ENCODE measurements at places on chromosomes 3 and 15.

DNA sequence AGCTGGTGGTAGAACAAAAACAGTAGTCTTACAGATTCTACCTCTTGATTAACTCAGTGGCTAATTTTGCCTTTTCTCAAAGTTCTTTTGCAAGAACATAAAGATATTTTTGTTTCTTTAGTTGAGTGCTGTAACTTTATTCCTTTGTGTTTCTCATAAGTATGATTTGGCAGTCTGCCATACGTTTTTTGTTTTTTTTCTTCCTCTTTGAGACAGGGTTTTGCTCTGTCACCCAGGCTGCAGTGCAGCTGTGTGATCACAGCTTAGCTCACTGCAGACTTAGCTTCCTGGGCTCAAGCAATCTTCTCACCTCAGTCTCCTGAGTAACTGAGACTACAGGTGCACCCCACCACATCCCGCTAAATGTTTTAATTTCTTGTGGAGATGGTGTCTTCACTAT, 22.4 kb downstream of the B3GNT5 start:
- no peak for DNase-seq

- no peak for DNase-seq
These were observed 46.1 kb downstream of the SOX2 start for GRCh38 chr3:181757694-181758306.

DNA sequence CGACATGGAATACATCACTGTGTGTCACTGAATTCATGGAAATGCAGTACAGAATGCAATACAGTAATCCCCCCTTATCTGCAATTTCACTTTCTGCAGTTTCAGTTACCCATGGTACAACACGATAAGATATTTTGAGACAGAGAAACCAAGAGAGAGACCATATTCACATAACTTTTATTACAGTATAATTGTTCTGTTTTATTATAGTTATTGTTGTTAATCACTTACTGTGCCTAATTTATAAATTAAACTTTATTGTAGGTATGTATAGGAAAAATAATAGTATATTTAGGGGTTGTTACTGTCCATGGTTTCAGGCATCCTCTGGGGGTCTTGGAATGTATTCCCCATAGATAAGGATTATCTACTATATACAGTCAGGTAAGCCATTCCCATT, 61.8 kb downstream of the MBNL1 start:
- no peak for DNase-seq

GRCh38 chr3:36418296-36418695, 38.0 kb downstream of the STAC start:
- no peak for DNase-seq

DNA sequence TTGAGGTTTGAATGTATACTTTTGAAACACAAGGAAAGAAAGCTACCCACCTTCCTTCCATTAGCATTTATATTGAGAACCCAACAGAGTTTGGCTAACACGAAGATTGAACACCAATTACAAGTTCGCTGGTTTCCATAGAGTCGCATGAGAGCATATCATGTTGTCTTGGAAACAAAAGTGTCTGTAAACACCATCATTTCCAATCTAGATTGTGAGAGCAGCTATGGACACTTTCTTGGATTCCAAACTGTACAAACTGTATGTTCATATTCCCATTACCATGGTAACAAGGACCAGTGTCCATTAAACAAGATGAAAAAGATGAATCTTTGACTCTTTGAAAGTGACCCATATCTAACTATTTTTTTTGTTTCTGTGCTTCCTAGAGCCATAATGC, 529.9 kb upstream of the ROBO1 start:
- DNase-seq = no peak

DNA sequence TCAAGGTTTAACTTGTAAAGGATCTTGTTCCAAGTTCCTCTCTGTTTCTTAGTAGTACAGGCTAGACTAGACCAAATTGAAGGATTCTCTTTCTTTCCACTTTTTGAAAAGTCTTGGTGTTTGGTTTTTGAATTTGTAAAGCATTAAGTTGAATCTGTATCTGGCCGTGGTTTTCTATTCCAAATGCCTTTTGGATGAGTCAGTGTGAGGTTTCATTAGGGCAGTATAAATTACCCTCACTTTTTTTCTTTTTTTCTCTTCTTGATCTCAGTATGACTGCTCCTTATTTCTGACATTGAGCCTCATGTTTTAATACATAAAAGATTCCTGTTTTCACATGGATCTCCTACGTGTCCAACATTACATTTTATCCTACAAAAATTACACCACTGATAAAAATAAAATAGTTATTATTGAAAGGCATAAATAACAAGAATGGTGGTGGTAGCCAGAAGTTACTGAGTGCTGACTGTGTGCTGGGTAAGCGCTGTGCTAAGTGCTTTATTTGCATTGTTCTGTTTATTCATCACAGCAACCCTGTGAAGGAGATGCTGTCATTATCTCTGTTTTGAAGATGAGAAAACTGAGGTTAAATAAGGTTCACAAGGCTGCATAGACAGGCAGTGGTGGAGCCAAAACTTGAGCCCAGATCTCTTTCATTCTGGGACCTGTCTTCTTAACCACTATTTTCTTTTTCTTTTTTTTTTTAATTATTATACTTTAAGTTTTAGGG, 48.3 kb downstream of the MITF start:
- DNase-seq = no peak

GRCh38 chr3:21407743-21408142, 343.3 kb downstream of the ZNF385D start:
- no peak for DNase-seq

- no peak for DNase-seq
These were observed 35.1 kb downstream of the P2RY1 start for GRCh38 chr3:152870027-152870426.

- DNase-seq = no peak
These were observed 161.5 kb upstream of the PFN2 start for GRCh38 chr3:150132101-150132749.

DNA sequence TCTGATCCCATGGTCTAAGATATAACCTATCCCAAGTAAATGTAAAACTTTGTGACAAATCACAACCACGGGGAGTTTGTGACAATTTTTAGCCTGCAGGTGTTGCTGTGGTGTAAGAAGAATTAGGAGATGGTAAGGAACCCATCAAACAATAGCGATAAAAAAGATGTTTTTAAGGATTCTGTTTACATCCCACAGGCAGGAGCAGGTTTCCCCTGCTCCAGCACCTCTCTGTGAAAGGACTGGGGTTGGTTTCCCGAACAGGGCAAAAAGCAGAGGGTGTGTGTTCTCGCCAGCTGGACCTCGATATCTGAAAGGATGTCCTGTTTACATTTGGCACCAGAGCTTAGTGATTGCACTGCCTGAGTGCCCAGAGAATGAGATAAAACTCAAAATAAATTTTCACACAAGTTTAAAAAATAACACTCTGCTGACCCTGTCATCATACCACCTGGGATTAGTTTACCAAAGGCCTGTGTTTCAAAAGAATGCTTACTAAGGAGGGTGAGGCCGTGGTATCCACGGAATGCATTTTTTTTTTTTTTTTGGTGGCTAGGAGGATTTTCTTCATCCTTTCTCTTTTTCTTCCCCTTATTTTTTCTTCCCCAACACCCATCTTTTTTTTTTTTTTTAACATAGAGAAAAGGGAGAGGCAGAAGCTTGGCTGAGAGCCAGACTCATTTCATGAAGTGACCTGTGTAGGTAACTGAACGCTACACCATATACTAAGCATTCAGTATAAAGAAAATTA, 151.8 kb upstream of the DPH6 start:
- DNase-seq = no peak

- DNase-seq = no peak
These were observed 53.5 kb upstream of the SPATA12 start for GRCh38 chr3:57006949-57007419.

DNA sequence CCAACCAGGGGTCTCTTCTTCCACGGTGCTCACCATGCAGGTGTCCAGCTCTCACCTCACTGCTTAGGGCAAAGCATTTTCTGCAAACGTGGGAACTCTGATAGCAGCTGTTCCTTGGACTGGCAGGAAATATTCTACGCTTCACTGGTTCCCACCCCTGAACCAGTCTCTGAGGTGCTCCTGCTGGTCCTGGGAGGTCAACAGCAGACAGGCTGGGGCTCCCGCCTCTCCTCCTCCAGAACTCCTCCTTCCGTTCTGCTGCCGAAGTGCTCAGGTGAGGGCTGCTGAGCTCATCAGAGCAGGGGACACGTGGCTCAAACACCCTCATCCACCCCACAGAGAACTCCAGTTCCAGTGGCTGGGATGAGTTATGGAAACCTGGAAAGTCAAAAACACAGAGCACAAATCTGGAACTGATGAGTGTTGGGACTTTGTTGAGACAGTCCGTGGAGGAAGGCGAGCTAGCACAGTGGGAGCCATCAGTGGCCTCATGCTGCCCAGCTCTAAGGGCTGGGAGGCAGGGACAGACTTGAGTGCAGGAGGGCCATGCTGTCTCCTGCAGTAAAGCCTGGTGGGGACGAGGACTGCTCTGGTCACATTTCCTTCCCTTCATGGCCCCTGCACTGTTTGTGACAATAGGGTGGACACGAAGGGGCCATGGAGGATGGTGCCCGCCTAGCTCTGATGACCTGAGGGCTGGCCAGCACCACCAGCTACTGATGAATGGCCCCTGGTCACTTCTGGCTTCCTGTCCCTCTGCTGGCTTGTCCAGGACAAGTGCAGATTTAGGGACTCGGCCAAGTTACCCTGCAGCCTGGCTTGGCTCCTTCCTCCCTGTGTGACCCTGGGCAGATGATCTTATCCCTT, 137.8 kb downstream of the KLF13 start:
- DNase-seq = no peak

DNA sequence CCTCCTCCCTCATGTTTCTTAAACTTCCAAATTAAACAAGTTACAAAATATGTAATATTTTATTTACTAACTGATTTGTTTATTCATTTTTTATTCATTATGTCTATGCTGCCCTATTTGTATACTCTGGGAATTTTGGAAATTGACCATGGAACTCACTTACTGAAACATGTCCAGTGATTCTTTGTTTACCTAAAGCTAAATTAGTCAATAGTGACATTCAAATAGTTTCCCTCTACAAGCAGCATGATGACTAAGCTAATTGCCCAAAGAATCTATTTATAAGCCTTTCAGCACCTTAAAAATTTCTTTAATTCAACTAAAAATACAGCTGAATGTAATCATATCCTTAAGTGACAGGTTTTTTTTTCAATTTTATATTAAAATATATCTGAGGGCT, 437.7 kb downstream of the SI start:
- no peak for DNase-seq

- DNase-seq = no peak
These were observed 93.3 kb downstream of the TRIM42 start for GRCh38 chr3:140770977-140771667.

DNA sequence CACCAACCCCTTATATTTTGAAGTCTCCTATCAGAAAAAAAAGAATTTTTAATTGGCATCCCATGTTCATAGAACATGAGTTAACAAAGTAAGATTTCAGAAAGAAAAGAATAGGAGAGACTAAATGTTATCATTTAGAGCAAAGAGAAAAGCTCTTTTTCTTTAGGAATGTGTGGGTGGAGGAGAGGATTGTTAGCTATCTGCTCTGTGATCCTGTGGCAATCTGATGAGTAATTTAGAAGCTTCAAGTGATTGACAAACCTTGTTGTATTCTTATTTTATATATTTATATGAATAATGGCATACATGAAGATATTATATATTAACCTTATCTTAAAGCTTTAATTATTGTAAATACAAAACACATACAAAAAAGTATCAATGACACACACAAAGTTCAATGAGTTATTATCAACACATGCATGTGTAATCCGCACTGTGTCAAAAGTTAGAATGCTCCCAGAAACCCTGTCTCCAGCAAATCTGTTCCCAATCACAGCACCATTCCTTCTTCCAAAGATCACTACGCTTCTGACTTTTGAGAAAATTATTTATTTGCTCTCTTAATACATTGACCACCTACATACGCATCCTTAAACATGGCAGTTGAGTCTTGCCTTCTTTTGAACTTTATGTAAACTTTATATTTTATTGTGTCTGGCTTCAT, 907.4 kb downstream of the MCTP2 start:
- DNase-seq = no peak

- no peak for DNase-seq
These were observed 33.9 kb upstream of the MED12L start for GRCh38 chr3:151051533-151051932.

- no peak for DNase-seq
These were observed 18.8 kb upstream of the VGLL4 start for GRCh38 chr3:11662392-11662990.

- no peak for DNase-seq
These were observed 27.4 kb upstream of the SLCO2A1 start for GRCh38 chr3:134057006-134057653.

GRCh38 chr15:80820092-80820491, 40.9 kb downstream of the CEMIP start:
- no peak for DNase-seq

DNA sequence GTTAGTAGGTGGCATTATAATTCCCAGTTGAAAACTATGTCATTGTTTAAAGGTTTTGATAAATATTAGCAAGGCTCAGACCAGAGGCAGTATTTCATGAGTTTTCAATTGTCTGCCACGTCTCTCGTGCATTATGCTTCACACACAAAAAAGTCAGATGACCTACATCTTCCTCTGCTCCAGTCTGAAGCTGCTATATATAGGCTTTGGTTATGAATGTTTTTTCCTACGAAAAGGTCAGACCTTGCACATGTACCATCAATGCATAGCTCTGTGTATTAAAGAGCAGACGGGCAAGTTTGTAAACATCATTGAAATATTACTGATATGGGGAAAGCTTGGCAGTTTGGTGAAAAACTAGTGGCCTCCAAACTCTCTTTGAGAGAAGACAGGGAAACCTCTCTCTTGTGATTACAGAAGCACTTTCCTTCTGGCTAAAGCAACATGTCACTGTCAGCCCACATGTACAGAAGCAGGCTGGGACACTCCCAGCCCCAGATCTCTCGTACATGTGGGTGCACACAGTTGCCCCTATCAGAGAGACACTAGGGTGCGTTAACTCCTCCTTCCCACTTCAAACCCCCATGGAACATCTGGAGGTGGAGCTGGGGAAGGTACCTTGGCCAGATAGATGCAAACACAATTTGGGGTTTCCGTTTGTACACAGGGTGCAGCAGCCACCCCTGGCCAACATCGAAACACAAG, 184.0 kb upstream of the BCL6 start:
- DNase-seq = no peak

- DNase-seq = no peak
These were observed 371.9 kb upstream of the RARB start for GRCh38 chr3:25056036-25056755.

DNA sequence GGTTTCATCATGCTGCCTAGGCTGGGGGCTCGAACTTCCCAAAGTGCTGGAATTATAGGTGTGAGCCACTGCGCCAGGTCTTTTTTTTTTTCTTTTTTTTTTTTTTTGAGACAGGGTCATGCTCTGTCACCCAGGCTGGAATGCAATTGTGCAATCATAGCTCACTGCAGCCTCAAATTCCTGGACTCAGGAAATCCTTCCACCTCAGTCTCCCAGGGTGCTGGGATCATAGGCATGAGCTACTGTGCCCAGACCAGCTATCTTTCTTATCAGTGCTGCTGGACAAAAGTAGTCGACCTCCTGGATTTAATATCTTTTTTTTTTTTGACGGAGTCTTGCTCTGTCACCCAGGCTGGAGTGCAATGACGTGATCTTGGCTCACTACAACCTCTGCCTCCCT, 60.8 kb downstream of the TFDP2 start:
- DNase-seq = no peak

GRCh38 chr15:66677336-66677735, 24.7 kb upstream of the SMAD6 start:
- no peak for DNase-seq

- no peak for DNase-seq
These were observed 100.6 kb downstream of the STAG1 start for GRCh38 chr3:136651581-136651980.

- no peak for DNase-seq
These were observed 8.3 kb upstream of the JMJD7 start for GRCh38 chr15:41819455-41820050.

Measured in activated T-cell treated with anti-CD3 and anti-CD28 coated beads for 48 hours (primary cell).